ENCODE measurements at places on chromosomes 5 and 9.

GRCh38 chr5:178349075-178349511 is 116.5 kb upstream of the PHYKPL start:
- no peak for DNase-seq

- no peak for DNase-seq
Observed at GRCh38 chr5:54362434-54362833, 52.1 kb upstream of the ARL15 start.

DNA sequence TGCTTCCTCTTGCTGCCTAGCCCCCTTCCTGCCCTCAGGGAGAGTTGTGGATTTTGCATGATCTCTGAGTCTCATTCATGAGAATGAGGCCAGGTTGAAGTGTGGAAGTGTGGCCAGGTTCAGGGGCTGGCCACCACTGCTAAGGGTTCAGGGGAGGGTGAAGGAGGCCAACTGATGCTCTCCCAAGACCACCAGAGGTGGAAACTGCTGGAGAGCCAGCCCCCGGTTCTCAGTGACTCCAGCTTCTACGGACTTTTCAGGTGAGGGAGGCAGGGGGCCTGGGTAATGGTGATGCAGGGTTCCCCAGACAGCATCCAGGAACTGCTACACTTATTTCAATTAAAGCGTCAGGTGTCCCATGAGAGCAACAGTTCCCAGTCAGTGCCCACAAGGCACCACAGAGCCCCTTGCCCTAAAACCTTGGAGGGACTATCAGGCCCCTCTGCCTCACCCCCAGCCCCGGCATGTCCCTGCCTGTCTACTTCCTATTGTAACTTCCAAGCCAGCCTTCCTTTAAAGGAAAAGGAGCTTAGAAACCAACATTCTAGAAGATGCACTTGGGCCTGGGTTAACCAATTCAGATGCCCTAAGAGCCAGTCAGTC is 50.1 kb downstream of the AMBP start:
- no peak for DNase-seq

DNA sequence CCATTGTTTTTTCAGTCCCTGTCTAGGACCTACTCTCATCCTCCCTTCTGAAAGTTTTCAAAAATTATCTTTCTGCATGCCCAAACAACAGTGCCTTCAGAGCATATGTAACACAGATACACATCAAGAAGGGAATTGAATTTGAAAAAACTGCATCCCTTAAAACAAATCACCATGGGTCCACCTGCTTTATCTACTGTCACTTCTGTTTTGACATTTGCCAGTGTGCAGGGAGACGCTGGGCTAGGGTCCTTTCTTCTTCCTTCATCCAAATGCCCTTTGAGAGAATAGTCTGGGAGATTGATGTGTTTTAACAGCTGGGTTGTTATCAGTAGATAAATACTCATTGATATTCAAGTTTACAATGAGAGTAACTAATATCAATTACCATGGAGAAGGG is 1630.1 kb downstream of the MAT2B start:
- DNase-seq: no peak

GRCh38 chr9:72871685-72872084 is 81.2 kb downstream of the ALDH1A1 start:
- no peak for DNase-seq

GRCh38 chr5:34660444-34660843 is 4.3 kb downstream of the RAI14 start:
- no peak for DNase-seq

DNA sequence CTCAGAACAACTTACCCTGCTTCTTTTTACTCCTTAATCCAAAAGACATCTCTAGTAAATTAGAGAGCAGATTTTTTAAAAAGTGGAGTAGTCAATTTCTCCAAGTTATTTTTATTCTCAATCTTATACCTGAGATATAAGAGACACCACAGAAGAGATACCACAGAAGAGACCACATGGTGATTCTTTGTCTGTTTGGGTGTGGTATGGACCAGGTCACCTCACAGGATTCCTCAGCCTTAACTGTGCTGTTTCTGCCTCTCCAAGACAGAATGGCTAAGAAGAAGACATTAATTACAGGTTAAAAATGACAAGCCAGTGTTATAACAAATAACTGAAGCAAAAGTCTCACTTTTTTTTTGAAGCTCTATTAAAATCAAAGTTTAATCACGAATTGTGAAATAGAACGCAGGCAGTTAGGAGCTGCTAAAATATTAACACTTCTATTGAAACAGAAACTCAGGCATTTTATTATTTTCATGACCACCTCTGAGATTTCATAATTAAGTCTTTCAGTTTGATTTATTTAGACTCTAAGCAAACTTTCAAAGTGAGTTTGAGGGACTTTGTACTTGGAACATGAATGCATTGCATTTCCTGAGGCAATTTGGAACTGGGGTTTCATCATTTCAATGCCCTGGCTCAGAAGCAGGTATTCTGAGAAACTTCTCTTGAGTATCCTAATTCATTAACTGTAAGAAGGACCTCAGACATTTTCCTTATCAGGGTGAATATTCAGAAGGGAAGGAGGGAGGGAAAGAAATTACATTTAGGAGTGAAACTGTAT is 280.7 kb downstream of the KCTD16 start:
- no peak for DNase-seq

DNA sequence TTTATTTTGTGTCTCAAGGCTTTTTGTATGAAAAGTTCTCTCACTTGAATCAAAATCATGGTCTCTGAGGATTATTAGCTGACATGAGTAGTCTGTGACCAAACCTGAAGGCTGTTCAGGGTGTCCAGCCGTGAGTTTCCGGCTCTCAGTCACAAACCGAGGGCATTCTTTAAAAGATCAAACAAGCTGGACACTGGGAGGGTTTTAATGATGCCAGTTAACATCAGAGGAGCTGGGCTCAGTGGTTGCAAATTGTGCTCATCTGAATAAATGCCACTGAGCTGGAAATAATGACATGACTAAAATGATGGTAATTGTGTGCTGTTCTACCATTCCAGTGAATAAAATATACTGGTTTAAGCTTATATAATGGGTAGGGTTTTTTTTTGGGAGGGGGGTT is 153.1 kb downstream of the FOCAD start:
- DNase-seq: no peak

DNA sequence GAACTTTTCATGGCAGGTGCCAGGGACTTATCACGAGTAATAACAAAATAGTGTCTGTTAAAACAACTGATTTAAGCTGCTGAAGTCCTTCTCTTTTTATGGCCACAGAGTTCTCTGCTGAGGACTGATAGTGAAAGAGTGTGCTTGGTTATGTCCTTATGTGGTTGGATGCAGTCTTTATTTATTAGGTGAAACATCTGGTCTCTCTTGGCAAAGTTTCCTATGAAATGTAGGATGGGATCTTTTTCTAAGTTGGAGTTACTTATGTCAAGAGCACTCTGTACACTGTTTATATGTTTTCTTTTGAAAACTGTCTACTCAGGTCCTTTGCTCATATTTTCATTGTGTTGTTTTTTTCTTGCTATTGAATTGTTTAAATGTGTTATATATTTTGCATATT is 1816.1 kb upstream of the C9orf72 start:
- DNase-seq: no peak

All from central memory CD4-positive, alpha-beta T cell (primary cell).